Placental pericyte (primary cell): ENCODE measurements at places on chromosomes 7 and 10. TPM values are rescaled to one million over a fixed set of nuclear protein-coding genes. Genes with fewer than 3 reads are reported as not detected.

Gene SND1
- 267 and 454 TPM in 2 replicates for total RNA-seq

Gene LRRD1
- total RNA-seq, result under 0.01 TPM in 1 of 2 replicates, not detected in the other

Gene MLLT10
- total RNA-seq, result 39.6 and 41.5 TPM in 2 replicates

Gene UCN3
- not detected in 2 replicates for total RNA-seq

Gene SCD
- 200 and 1,148 TPM in 2 replicates for total RNA-seq

Gene GBX1
- total RNA-seq, result not detected in 2 replicates

Gene PSD
- total RNA-seq, result 1.1 and 2.3 TPM in 2 replicates

Gene SUN3
- not detected in 2 replicates for total RNA-seq

Gene PVRIG
- total RNA-seq, result not detected in 2 replicates

Gene NPTX2
- total RNA-seq, result under 0.01 and 4.3 TPM in 2 replicates

Gene TMEM225B
- total RNA-seq, result 0.44 TPM in 1 of 2 replicates, not detected in the other

Gene AGR2
- under 0.01 TPM in 1 of 2 replicates, not detected in the other for total RNA-seq

Gene DLD
- total RNA-seq, result 46.6 and 53.5 TPM in 2 replicates

Gene GPER1
- 3.4 and 4.8 TPM in 2 replicates for total RNA-seq

Gene C10orf67
- 0.22 and 0.29 TPM in 2 replicates for total RNA-seq

Gene CLCN1
- not detected in 2 replicates for total RNA-seq

Gene TUBAL3
- total RNA-seq, result not detected in 2 replicates

Gene VPS41
- total RNA-seq, result 39.1 and 51.0 TPM in 2 replicates

Gene CDC14C
- not detected in 2 replicates for total RNA-seq

Gene GPR26
- total RNA-seq, result not detected in 2 replicates

Gene AVPI1
- total RNA-seq, result 18.2 and 55.8 TPM in 2 replicates

Gene CCL26
- 0.88 TPM in 1 of 2 replicates, not detected in the other for total RNA-seq

Gene DEPP1
- 3.6 and 14.4 TPM in 2 replicates for total RNA-seq

Gene AGBL3
- total RNA-seq, result 0.22 and 0.72 TPM in 2 replicates

Gene LBX1
- total RNA-seq, result not detected in 2 replicates

Gene POLL
- total RNA-seq, result 11.9 and 16.4 TPM in 2 replicates

Gene H2BK1
- total RNA-seq, result not detected in 2 replicates

Gene SAMD9L
- total RNA-seq, result 6.1 and 36.1 TPM in 2 replicates

Gene PGAM2
- total RNA-seq, result 0.44 TPM in 1 of 2 replicates, not detected in the other

Gene GNAI1
- 47.2 and 199 TPM in 2 replicates for total RNA-seq

Gene GRM3
- not detected in 2 replicates for total RNA-seq

Gene CACNB2
- under 0.01 and 0.14 TPM in 2 replicates for total RNA-seq

Gene SH2D4B
- 0.22 and 0.29 TPM in 2 replicates for total RNA-seq

Gene ANKRD7
- 0.22 and 1.3 TPM in 2 replicates for total RNA-seq

Gene HTR5A
- total RNA-seq, result not detected in 2 replicates

Gene ZDHHC6
- 21.7 and 34.6 TPM in 2 replicates for total RNA-seq

Gene C10orf105
- total RNA-seq, result under 0.01 TPM in 1 of 2 replicates, not detected in the other

Gene PRRT4
- not detected in 2 replicates for total RNA-seq

Gene GIMAP6
- 0.14 TPM in 1 of 2 replicates, not detected in the other for total RNA-seq

Gene VSTM2A
- total RNA-seq, result not detected in 2 replicates

Gene ZNF467
- 0.72 and 4.8 TPM in 2 replicates for total RNA-seq

Gene ST8SIA6
- 0.14 TPM in 1 of 2 replicates, not detected in the other for total RNA-seq

Gene TRIL
- 0.22 and 2.7 TPM in 2 replicates for total RNA-seq

Gene CACNA2D1
- 63.0 and 66.6 TPM in 2 replicates for total RNA-seq

Gene IFIT5
- 19.7 and 31.8 TPM in 2 replicates for total RNA-seq

Gene FGFR2
- total RNA-seq, result 2.6 TPM in 1 of 2 replicates, not detected in the other

Gene SLC39A12
- not detected in 2 replicates for total RNA-seq

Gene SUGCT
- total RNA-seq, result 3.7 and 6.7 TPM in 2 replicates

Gene FBXL13
- 1.1 and 7.0 TPM in 2 replicates for total RNA-seq

Gene USP6NL
- 20.1 and 21.9 TPM in 2 replicates for total RNA-seq

Gene OPN1SW
- total RNA-seq, result not detected in 2 replicates
